ENCODE measurements at places on chromosomes 5 and 9.

DNA sequence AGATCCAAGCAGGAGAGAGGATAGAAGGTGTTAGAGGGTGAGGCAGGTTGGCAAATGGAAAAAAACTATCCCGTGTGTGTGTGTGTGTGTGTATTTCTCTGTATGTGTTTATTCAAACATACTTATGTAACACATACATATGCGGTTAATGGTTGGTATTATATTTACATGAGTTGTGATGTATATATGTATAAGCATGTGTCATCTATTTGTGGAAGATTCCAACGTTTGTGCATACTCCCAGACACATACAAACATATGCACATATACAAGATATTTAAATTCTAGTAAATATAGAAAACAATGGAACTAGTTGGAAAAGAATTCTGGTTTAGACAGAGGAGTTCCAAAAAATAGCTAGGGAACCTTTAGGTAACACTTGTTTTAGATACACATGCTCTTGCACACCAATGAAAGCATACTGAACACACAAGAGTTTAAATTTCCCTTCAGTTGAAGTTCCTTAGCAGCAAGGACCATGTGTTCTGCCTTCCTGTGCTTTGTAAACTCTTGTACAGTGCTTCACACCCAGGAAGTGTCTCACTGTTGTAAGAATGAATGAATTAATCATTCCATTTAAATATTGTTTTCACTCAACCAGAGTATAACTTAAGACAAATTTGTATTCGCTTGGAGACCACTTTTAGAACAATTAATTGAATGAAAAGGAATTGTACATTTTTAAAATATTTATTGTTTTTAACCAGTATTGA, 257.8 kb downstream of the FER start:
- DNase-seq, result no peak

DNA sequence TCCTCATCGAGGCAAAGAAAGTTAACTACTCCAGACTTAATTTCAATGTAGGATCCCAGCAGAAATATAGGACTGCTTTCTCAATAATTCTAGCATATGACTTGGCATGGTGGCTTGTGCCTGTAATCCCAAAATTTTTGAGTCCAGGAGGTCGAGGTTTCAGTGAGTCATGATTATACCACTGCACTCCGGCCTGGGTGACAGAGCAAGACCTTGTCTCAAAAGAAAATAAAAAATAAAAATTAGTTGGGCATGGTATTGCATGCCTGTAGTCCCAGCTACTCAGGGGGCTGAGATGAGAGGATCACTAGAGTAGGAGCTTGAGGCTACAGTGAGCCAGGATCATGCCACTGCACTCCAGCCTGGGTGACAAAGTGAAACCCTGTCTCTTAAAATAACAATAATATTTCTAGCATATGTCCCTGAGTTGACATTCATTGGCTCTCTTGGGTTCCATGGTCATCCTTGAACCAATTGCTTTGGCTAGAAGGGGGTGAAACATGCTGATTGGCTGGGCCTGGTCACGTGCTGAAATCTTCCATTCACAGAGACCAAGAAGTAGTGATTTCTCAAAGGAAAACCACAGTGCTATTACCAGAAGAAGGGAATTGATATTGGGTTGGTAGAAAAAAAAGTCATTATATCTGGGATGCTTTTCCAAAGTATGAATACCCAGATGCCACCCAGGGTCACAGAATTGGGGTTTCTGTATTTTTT, 31.6 kb upstream of the GARNL3 start:
- no peak for DNase-seq

DNA sequence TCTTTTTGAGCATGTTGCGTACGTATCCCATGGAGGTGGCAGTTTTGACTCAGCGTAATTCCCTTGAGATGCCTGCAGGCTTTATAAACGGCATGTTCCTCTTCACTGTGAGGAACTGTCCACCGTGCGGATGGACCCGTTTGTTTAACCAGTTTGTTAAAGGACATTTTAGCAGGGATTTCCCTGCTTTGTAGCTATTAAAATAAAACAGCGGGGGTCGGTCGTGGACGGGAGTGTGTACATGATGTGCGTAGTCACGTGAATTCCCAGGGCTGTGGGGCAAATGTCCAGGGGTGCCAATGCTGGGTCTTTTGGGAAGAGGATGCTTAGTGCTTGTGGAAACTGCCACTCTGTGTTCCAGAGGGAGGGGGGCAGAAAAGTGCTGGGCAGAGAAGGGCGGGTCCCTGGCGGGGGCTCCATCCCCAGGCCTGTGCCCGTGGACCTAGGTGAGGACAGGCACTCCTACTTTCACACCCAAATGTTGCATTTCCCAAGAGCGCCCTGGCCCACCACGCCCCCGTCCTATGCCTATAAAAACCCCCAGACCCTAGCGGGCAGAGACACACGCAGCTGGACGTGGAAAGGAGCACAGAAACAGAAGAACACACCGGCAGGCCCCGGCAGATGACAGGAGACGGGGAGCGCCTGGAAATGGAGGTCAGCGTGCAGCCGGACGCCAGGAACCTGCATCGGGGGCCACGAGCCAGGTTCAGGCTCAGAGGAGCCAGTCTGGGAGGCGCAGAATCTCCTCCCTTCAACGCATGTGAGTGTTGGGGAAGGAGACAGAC, 4.0 kb upstream of the TERT start:
- DNase-seq, result no peak

DNA sequence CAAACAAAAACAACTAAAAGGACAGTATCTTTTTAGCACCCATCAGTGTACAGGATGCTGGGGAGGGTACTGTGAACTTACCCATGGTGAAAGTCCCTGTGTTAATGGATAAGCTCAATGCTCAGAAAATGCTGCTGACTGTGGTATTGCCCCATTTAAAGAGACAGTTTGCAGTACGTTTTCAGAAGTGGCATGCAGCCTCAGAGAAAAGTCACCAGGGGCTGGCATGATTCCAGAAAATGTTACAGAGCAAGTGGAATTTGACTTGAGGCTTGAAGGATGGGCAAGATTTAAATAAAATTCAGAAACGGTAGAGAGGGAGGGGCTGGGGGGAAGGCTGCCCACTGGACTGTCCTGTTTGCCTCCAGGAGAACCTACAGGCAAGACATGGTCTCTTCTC, 7.2 kb downstream of the S1PR3 start:
- no peak for DNase-seq

DNA sequence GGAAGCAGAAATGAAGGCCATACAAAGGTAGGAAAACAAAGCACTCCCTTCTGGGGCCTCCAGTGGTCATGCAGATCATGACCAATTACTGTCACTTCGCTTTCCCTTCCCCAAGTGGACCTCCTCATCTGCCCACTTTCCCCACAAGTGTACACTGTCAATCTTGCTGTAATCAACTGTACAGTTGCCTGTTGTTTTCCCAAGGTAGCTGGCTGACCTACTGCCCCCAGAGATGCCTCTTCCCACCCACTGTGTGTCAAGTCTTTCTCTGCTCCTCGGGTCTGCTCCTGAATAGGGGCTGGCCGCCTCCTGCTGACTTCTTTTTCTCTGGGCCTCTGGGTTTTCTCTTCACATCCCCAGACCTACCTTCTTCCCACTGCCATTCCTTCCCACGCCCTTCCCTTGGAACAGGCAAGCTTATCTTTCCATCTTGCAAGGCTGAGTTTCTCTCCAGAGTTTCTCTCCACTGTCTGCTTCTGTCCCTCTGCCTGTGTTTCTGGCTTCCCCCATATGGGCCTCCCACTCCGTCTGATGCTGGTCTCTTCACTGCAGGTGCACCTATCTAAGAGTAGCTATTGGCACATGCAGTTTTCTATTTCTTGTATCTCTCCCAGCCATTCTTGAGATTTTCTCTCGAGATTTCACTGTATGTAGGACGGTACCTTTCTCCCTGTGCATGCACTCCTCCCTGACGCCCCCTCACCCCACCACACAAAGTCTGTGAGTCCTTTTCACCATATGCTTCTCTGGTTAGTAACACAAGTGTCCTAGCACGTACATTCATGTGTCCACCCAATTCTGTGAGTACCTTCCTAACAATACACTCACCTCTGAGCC, 2.4 kb downstream of the ELL2 start:
- no peak for DNase-seq

DNA sequence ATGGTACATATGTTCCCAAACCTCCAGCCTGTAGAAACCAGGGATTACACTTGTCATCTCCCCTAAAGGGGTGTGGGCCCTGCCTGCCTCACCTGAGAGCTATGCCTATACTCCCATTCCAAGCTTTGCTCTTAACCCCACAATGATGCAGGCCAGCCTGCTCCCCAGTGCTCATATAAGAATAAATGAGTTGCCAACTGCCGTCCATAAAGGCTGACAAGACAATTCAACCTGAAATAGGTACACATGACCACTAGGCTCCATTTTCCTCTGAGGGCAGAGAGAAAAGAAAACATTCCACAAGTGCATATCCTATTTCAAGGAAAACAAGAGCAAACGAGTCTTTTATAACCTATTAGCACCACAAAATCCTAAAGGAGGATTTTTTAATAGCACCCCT, 28.4 kb downstream of the SKP1 start:
- no peak for DNase-seq

- DNase-seq, result no peak
These were observed 260.8 kb upstream of the PPP1R2B start for GRCh38 chr5:156589104-156589945.

DNA sequence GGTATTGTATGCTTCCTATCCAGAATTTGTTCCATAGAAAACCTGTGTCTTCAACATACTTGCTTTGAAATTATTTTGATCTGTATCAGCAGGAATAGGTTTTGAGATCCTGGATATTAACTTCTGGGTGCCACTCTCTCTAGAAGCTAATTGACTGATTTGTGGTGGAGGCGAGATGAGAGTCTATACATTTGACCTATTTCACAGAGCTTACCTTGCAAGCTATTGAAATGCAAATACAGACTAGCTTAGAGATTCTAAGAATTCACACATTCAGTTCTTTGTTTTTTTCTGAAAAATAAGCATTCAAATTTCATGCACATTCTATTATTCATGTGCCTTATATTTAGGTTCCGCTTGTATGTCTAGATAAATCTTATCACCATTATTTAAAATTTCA, 246.3 kb downstream of the MAST4 start:
- no peak for DNase-seq

DNA sequence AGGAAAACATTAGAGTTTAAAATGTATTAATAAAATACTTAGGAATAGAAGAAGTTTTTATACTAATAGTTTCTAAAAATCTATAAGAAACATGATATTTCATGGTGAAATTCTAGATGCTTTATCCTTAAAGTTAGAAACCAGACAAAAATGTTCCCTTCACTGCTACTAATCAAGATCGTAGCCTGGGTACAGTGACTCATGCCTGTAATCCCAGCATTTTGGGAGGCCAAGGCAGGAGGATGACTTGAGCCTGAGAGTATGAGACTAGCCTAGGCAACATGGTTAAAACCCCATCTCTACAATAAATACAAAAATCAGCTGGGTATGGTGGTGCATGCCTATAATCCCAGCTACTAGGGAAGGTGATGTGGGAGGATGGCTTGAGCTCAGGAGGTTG, 30.4 kb upstream of the KLF9 start:
- no peak for DNase-seq

GRCh38 chr5:82984786-82985735, 92.1 kb downstream of the TMEM167A start:
- DNase-seq, result no peak

- DNase-seq, result no peak
These were observed 34.4 kb upstream of the TAF11L2 start for GRCh38 chr5:17463653-17464052.

DNA sequence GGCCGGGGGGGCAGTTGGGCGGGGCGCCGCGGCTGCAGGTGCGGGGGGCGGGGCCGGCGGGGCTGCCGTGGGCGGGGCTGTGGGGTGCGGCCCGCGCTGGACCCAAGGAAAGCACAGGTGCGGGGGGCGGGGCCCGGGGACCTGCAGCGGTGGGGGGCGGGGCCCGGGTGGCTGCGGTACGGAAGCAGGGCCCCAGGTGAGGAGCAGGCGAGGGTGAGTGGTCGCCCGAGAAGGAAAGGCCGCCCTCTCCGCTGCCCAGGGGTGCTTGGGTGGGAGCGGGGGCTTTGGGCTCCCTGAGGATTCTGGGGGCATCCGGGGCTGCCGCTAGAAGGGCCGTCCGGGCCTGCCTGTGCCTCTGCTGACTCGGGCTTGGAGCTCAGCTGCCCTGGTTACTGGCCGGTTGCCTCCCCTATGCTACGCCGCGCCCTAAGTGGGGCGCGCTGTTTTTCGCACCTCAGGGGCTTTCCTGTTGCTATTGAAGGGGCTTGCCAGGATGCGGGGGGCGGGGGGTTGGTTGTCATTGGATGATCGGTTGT, 767 bp downstream of the RALGPS1 start:
- peak; percentile 87 for DNase-seq

DNA sequence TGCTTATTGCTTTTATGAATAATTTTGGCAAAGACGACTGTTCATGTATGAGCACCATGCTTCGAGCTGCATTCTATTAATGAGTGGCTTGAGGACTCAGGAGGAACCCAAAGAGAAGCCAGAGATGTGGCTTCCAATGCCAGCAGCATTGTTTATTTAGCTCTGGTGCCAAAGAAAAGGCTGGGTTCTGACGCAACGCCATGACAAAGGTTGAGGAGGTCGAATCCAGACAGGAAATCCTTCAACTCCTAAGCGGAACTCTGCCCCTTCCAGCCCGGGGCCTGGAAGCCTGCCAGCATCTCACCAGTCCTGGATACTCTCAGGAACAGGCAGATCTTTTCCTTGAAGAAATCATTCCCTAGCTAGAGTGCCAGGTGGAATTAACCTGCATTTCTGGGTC, 104.4 kb downstream of the ARHGAP26 start:
- DNase-seq, result peak; percentile 96

GRCh38 chr9:36503172-36504088, 69.3 kb upstream of the MELK start:
- no peak for DNase-seq

GRCh38 chr5:125129151-125129806, 382.8 kb upstream of the ZNF608 start:
- no peak for DNase-seq

GRCh38 chr5:82591021-82591515, 312.9 kb upstream of the RPS23 start:
- DNase-seq, result no peak

DNA sequence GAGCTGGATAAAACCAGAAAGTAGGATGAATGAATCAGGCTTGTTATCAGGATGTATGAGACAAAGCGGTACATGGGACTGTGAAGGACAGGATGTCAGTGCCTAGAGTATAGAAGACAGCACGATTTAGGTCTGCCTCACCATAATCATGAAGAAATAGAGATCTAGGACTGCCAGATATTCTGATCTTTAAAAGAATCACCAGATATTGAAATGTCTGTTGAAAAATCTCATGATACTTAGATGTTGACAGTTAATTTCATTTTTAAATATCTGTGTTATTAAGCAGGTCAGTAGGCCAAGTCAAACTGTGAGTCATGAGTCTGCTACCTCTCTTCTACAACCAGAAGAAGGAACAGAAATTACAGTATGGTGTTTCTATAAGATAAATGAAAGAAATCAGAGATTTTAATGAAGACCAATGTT, 65.0 kb downstream of the ST8SIA4 start:
- DNase-seq, result no peak

DNA sequence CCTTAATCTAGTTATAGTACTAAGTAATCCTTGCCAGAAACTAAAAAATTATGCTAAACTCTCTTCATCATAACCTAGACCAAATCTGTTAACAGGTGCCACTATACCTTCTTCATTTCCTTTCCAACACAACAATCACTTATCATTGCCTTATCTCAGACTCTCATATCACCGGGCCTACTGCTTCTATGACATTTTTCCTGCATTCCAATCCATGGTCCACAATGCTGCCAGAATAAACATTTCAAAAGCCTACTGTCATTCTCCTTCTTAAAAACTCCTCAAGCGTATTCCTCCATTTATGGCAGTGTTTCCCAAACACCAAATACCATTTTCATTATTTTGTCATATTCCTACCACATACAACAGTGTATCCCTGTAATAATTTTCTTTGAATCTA, 6.5 kb downstream of the PPP6C start:
- DNase-seq, result no peak

Measured in colonic mucosa (tissue), 4 donors.